ENCODE measurements at places on chromosomes 4 and X.

GRCh38 chr4:5024673-5025072 is 5.4 kb upstream of the CYTL1 start:
- DNase-seq, result no peak

- no peak for DNase-seq
These were observed 959 bp downstream of the SMPX start for GRCh38 chrX:21756785-21757529.

- DNase-seq, result peak; percentile 41
These were observed 497 bp upstream of the THAP9 start for GRCh38 chr4:82900066-82900410.

DNA sequence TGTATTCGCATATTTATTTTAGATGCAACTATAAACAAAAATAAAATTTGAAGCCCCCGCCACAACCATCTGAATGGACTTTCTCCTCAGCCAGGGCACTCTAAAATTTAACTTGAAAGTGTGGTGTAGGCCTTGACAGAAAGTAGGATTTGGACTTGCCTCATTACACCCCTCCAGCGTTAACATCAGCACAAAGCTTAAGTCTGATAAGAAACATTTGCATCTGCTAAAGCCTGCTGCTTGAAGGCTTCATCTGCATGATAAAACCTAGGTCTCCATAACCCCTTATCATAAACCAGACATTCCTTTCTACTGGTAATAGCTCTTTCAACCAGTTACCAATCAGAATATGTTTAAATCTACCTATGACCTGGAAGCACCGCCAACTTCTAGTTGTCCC is 1046.5 kb downstream of the FAT4 start:
- DNase-seq, result no peak

DNA sequence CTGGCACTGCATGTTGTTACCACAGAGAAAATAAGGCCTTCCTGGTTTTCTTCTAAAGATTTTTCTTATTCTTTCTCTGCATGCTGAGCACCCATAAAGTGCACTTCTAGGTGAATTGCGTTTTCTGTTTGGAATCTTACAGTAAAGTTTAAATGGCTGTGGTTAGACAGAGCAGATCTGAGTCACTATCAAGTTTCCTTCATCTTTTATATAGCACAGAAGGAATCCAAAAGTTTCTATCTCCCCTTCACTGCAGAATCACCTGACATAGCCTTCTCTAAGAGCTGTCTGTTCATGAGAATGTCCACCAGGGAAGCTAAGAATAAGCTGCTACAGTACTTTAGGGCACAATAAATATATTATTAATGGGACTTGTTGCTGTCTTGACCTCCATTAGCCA is 455.5 kb upstream of the FAM241A start:
- no peak for DNase-seq

- peak; percentile 78 for DNase-seq
These were observed 250 bp downstream of the USP9X start for GRCh38 chrX:41085512-41085877.

DNA sequence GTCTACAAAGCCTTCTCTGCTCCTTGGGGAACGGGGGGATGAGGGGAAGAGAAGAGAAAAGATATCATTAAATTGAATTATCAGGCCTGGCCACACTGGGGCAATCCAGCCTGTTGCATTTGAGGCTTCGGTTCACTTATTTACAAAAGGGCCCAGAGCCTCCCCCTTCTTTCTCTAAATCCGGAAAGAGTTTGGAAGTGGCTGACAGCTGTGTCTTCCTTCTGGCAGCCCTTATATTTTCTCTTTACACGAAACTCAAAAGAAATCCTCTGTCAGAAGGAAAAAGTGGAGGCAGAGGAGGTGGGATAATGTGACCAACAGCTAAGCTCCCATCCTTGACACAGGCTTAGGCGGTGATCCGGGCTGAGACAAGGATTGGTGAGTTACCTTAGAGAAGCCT is 158.3 kb upstream of the TAPT1 start:
- DNase-seq, result no peak

- no peak for DNase-seq
These were observed 577.9 kb upstream of the ZFP42 start for GRCh38 chr4:187417721-187418120.

DNA sequence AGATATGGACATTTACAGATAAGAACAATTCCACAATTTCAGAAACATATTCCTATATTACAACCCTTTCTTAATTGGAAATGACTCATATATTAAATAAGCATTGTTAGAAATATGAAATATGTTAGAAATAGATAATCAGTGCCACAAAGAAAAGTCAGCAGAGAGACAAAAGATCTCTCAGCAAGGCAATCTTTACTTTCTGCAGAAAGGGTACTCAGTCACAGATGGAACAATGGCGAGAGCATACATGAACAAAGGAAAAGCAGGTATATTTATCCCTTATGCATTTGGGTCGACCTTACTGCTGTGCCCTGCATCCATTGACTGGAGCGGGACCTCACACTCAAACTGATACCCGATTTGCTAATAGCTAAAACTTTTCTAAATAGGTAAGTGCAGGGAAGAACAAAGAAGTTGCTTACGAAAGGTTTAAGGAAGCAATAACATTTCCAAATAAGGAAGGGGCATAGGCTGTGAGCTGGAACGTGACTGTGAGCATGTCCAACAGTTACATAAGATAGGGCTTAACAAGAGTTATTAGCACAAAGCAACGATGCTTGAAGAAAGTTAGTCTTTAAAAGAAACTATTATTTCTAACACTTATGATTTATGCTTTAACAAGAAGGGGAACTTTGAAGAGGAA is 40.8 kb downstream of the MGARP start:
- no peak for DNase-seq

DNA sequence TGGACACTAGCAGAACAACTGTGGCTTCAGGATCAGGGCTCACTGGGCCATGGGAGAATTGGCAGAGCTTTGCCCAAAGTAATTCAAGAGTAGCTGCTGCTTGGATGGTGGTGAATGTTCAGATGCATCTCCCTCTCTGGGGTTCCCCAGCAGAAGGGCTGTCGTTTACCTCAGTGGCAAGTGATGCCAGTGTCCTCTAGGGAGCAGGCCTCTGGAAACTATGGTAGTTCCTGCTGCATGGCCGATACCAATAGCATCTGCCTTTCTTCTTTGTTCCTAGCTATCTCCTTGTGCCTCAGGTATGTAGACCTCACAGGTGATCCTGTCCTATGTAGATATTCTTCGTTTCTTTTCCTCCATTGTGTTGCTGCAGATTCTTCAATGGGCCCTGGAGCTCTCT is 26.4 kb downstream of the HMGB2 start:
- DNase-seq, result no peak

DNA sequence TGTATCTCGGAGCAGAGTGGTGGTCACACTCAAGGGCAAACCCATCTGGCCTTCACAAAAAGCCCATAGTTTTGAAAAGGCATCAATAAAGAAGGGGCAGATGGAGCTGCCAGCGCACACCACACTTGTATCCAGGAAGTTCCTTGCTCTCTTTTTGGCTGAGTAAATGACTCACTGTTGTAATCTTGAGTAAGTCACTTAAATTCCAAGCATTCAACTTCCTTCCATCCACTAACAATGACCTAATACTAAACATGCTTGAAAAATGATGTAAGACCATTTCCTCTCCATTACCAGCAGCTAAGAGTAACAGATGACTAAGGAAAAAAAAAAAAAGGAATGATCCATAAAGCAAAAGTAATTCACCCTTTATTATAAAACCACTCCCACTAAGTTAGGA is 32.4 kb upstream of the MYOZ2 start:
- DNase-seq, result peak; percentile 6

- no peak for DNase-seq
These were observed 550.5 kb upstream of the DIPK2B start for GRCh38 chrX:45751156-45751555.

DNA sequence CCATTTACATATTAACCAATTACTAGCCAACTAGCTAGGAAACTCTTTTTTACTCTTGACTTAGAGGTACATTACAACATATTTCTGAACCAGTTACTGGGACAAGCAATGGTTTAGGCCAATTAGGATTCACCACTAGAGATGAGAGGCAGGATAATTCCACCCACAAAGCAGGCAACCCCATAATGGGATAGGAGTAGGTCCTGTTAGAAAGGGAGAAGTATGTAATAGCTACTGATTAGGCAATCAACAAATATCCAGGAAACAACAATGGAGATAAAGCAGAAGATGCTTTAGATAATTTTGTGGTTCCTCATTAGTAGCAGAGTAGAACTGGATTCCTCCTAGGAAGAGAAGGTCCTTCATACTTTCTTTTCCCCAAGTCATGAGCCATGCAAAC is 173.8 kb upstream of the GLRA2 start:
- no peak for DNase-seq

DNA sequence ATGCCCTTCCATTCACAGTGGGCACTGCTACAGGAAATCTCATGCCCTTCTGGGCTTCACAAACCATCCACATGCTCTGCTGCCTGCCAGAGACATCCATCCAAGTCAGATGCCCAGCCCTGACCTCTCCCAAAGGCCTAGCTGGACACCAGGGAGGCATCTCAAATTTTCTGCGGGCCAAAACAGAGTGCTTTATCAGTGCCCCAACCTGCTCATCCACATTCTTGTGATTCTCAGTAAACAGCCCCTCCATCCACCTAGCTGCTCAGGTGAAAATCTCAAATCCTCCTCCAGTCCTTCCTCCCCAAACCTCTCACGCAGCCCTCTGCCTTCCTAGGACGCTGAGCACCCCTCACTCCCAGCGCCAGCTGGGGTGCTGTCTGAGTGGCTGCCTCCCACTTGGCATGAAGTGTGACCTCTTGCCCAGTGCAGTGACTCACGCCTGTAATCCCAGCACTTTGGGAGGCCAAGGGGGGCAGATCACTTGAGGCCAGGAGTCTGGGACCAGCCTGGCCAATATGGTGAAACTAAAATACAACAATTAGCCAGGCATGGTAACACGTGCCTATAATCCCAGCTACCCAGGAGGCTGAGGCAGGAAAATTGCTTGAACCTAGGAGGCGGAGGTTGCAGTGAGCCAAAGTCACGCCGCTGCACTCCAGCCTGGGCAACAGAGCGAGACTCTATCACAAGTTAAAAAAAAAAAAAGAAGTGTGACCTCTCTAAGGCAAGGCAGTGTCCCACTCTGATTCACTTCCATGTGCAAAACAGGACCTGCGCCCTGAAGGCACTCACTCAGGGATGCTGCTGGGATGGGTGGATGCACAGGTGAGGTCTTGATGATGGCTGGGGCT is 1.7 kb upstream of the AFAP1 start:
- DNase-seq, result no peak

DNA sequence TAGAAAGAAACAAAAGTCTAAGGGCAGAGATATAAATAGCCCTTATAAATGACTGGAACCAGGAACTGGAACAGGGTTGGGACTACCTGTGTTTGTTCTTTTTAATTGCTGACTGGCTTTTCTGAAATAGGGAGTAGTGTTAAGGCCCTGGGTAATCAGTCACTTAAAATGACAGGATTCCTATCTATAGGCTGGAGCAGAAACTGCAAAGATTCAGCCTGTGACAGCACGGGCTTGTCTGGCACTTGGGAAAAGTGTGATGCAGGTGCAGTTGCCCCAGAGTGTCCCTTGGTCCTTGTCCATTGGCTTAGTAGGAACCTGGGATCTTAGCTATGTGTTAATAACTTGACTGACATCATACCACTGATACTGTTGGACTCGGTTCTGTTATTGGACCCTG is 14.7 kb upstream of the PLAC8 start:
- DNase-seq, result no peak

- no peak for DNase-seq
These were observed 143.8 kb downstream of the PPARGC1A start for GRCh38 chr4:23746027-23746426.

GRCh38 chr4:110411574-110412011 is 64.4 kb upstream of the ENPEP start:
- no peak for DNase-seq

DNA sequence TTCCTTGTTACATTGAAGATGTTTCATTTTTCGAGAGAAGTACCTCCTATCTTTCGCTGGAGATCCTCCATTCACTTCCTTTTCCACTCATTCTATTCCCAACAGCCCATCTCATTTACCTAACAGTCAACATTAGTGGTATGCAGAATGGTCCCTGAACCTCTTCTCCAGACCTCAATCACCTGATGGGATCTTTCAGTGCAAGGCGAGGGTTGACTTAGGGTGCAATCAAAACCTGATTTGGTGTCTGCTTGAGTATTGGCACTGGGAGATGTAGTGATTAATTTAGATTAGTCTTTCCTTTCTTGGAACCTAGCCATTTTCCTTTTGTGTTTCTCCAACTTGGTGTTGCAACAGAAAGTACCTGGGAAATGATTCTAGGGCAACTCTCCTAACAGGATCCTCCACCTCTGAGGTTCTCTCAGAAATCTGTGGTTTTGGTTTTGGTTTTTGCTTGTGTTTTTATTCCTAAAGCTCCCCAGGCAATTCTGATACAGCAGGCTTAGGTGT is 18.4 kb downstream of the DDX3X start:
- DNase-seq, result no peak

GRCh38 chr4:5206016-5206790 is 154.9 kb downstream of the STK32B start:
- DNase-seq, result no peak

DNA sequence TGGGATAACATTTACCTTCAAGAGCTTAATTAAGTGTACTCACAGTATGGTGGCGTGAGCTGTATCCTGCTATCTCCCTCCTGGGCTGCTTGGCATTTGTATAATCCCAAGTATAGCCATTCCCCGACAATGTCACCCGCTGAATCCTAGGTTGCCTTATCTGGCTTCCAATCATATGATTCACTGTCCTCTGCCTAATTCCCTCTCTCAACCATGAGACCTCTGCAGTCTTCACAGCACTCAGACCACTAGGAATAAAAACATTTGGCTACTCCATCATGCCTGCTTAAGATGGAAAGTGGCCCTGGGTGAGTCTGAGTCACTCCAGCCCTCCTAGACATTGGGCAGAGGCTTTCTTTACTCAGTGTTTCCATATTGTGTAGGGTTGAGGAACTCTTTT is 28.9 kb upstream of the WDFY3 start:
- no peak for DNase-seq

- no peak for DNase-seq
These were observed 54.1 kb downstream of the TLR10 start for GRCh38 chr4:38728631-38729141.

- no peak for DNase-seq
These were observed 44.3 kb downstream of the NYX start for GRCh38 chrX:41491267-41492004.

DNA sequence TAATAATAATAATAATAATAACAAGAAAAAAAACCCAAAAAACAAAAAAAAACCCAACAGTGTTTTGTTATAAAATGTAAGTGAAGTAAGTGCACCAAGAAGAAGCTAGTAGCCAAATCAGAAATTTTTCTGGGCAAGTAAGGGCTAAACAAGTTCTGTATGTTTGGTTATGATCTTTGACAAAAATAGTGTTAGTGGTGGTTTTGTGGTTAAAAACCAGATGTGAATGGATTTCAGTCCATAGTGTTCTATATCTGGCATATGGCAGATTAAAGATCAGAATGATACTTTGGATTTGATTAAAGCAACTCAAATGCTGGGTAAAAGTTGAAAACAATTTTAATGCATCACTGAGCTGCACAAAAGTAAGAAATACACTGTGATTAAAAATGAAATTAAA is 116.5 kb upstream of the NDST4 start:
- no peak for DNase-seq

GRCh38 chr4:165514739-165515138 is 135.9 kb downstream of the CPE start:
- no peak for DNase-seq

Measured in activated CD4-positive, alpha-beta T cell treated with anti-CD3 and anti-CD28 coated beads, Interleukin-10, Interleukin-2, amounts not matched to agents 100 ng/mL and 50 ng/mL, durations not matched to agents 16 hours and 8 hours (primary cell).